ENCODE measurements at places on chromosomes 3 and 15.

DNA sequence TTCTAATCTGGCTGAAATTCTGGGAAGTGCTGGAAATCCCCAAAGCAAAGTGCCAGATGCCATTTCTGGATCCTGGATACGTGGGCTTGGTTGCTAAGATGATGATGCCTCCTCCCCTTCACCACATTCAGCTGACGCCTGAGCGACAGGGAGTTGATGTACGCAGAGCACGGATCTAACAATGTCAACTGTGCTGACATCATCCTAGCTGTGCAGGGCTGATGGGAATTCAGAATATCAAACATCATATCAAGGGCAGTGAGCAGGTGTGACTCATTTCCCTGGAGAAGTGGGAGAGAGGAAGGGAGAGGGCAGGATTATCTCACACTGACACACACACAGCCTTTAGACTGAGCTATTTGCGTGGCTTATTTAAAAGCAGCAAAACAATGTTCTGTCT is 92.6 kb upstream of the ZBTB20 start:
- no peak for DNase-seq

DNA sequence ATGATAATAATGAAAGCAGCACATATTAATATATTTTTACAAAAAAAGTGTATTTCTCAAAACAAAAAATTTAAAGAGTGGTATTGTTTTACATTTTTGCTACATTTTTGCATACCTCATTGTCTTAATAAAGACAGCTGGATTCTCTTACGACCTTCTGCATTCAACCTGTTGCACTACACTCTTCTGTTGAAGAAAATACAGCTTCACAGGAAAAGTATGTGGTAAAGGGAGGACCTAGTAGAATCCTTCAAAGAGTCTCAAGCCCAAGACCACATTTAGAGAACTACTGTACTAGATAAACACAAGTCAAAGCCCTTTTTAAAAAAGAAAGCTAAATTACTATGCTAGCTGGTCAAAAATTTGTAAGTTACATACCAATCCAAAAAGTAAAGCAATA is 7.9 kb downstream of the ZNF280D start:
- peak; percentile 80 for DNase-seq

DNA sequence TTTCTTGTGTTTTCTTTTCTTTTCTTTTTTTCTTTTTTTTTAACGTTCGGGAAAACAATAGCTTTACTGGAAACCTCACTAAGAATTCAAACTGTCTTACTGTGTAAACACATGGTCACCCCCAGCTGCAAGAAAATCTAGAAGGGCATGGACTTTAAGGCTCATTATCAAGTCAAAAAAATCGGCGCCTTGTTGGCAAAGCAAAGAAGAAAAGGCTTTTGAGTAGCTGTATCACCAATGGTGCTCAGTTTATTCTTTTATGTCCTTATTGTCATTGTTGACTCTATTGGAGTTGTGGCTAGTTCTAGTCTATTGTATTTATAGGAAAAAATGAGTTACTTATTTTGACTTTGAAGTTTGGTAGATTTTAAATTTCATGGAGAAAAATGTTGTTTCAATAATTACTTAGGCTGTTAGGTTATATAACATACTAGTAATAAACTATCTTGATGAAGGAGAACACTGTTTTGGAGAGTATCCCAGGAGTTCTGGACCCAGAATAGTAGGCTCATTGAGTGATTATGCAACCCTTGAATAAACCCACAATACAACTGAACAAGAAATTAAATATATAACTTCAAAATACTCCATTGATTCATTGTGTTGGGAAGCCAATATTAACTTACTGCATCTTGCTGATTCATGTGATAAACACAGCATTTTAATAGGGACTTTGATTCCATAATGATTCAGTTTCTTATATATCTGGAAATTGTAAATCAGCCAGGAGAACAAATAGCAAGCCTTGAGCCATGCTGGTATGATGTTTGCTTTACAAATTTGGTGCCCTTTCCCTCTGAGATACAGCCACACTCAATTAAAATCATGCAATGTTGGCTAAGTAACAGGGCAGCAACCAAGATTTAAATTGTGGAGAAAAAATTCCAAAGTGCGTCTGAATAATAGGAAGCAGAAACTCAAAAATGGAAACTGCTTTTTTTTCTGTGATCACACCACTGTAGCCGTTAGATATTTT is 27.8 kb upstream of the GOLIM4 start:
- DNase-seq = no peak

- DNase-seq = no peak
Measured at GRCh38 chr3:109070211-109070610, 47.7 kb downstream of the MORC1 start.

DNA sequence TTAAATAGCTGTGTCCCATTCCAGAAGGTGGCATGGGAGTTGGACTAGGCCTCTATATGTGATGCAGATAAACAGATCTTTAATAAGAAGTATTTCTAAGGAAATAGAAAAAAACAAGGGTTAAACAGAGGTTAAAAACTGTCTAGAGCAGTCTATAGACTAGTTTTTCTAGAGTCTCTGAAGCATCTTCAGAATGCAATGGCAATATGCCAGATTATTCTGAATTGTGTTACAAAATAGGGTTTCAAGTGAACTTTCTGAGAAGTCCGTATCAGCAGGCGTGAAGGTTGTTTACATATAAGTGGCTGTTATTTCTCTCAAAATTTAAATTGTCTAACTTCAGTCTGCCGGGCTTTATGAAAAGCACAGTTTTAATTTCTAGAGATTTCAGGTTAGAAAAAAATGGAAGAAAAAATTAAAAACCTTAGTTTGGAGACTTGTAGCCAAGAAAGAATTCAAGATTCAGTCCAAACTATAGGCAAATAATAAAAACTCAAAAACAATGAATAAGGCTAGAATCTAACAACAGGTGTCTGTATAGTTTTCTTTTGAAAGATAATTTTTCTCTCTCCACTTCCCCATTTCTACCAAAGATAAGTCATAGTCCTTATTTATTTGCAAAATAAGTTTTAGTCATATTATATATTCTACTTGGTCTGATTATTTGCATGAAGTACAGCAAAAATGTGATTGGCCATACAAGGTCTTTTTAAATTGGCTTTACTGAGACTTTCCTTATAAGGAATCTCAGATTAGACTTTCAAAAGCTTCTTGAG is 55.2 kb downstream of the OSTN start:
- no peak for DNase-seq

DNA sequence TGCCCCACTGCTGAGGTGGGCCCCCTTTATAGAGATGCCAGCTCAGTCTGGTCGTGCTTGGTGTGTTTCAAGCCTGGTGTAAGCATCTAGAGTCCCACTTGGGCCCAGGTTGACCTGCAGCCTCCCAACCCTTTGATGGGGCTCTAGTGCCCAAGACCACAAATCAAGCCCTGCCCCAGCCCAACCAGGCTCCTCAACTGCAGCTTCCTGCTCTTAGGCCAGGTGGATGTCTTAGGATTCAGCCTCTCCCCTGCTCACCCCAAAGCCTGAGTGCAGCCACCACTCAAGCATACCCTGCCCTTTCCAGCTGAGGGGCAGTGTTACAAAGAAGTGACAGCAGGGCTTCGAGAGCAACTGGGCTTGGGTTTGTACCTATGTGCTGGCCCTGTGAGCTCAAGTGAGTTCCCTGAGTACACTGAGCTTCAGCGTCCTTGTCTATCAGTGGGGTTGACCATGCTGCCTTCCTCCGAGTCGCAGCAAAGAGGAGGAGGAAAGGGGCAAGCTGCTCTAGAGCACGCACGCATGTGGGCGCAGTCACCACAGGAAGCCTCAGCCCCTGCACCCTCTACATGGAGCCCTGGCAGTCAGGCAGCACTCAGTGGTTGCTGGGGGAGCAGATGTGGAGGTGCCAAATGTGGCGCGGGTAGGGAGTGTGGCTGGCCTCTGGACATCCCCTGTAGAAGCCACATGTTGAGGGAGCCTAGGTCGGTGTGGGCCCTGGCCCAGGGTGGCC is 120.7 kb downstream of the EEFSEC start:
- DNase-seq = no peak

- no peak for DNase-seq
Measured at GRCh38 chr3:28033059-28033784, 208.2 kb upstream of the CMC1 start.

DNA sequence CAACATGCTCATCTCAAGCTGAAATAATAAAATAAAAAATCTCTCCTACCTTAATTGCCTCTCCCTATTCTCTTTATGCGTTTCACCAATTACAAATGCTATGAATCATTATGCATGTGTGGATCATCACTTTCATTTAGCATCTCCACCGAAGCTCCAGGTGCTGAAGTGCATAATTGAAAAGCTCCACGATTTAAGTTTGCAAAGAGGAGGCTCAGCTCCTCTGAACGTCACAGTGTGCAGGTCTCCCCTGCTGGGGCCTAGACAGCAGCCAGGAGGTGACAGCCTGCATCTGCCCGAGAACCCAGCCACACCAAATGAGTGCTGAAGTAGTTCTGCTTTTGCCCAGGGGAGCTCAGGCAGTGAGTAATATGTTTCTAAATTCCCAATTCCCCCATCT is 60.5 kb upstream of the GLCE start:
- DNase-seq = no peak

GRCh38 chr15:60259469-60259868 is 138.3 kb downstream of the ANXA2 start:
- DNase-seq = no peak

DNA sequence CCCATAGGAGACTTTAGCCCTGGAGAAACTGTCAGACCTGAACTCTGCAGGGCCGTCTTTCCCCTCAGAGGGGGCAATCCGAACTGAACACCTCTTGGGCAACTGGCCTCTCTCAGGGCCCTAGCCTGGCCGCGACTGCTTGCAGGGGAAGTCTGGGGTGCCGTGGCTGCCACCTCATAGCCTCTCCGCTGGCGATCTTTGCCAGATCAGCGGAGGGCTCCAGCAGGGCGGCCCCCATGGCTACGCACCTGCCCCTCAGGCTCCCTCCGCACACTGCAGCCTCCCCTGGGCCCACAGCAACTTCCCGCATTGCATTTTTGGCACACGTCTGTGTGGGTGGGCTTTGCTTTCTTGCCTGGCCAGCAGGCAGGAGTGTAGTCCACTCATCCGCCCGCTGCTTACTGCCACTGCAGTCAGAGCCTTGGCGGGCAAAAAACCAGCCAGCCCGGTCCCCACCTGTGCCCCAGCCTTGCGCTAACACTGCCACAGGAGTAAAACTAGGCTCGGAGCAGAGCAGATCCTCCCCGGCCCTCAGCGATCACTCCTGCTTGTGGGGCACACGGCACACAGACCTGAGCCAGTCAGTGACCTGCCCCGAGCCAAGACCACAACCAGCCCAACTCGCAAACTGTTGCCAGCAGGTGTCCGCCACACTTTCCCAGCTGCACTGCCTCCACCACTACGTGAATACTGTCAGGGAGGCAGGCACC is 266.8 kb upstream of the CBLB start:
- no peak for DNase-seq

- DNase-seq = no peak
Measured at GRCh38 chr15:69016021-69016595, 1.6 kb downstream of the NOX5 start.

DNA sequence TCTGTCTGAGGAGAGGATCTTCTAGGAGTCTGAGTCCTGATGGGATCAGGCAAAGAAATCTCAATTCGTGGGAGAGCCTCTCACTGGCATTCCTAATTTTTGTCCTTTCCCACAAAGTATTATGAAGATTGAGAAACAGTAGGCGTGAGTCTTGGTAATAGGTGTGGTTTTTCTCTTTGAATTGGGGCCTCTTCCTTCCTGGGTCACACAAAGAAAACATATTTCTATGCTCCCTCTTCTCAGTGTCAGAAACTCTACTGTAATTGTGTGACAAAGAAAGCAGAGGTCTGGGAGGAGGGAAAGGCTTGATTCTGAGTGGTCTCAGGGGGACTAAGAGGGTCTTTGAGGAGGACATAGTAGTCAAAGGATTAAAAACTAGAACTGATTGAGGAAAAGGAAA is 6.0 kb downstream of the GABRR3 start:
- DNase-seq = no peak

- DNase-seq = no peak
Measured at GRCh38 chr3:117545484-117545883, 835.9 kb downstream of the TUSC7 start.

DNA sequence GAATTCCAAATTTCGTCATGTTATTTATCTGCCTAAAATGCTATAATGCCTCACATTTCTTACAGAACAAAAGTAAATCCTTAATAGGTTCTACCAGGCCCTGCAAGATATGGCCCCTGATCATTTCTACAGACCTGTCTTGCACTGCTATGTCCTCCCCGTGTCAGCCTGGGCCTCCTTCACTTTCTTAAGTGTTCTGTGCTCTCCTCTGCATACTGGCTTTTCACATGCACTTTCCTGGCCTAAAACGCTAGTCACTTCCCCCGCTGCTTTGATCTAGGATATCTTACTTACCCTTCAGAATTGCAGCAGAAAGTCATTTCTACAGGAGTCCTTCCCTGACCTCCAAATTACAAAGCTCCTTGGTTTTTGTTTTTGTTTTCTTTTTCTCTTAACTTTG is 551.3 kb downstream of the NSUN3 start:
- no peak for DNase-seq

DNA sequence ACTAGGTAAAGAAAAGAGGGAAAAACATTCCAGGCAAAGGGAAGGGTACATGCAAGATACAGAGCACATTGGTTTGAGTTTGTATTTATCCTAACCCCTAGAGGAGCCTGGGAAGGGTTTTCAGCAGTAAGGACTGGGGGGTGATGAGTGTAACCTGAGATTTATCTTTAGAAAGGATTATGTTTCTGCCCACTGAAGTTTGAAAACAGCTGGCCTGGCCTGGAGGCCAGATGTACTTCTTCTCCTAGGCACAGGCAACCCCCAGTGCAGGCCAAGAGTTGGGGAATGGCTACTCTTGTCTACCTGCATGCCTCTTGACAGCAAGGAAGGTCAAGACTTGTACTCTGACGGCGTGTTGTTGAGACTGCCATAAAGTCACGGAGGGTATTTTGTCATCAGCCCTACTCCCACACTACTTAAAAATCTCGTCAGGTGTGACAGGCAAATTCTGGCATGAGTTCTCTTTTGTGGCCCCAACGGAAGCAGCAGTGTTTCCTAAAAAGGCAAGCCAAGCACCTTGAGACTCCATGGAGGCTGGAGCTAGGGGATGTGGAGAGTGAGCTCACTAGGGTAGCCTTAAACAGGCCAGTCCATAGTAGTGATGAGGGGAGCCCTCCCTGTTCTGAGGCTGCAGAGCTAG is 241.5 kb upstream of the WNT5A start:
- DNase-seq = no peak

DNA sequence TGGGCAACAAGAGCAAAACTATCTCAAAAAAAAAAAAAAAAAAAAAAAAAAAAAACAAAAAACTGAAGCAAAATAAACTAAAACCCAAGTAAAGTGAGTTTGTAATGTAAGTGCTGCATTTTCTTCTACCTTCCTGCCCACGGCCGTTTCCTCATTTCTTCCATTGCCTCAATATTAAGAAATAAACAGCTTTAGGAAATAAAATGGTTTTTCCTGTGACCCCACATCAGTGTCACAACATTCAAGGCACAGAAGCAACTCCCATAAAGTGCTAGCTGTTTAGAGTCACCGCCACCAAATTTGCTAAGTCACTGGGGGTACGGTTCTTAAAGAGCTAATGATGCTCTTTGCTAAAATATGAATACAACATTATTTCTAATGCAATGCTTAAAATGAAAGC is 3.3 kb downstream of the PKM start:
- peak; percentile 1 for DNase-seq

DNA sequence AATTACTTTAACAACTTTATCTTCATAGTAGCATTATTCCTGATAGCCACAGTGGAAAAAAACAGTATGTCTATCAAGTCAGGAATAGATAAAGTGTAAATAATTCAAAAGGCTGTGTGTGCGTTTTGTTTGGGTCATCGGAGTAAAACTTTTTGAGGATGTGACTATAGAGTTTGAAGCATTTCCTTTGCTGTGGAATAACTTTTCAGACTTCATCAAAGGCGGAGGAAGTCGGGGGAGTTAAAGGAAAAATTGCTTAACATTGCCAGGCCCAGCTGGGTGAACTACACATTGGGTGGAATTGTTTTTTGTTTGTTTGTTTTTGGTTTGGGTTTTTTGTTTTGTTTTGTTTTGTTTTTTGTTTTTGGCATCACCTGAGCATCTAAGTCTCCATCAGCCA is 70.4 kb upstream of the CRTC3 start:
- no peak for DNase-seq

Measured in Kasumi-1 (cell line).